ENCODE measurements at places on chromosomes 2 and 18.
A peak's percentile ranks its signal among the peaks of the same experiment; 100 is the strongest.

- peak; percentile 15 for DNase-seq
Observed at GRCh38 chr2:50126845-50127244, 905.1 kb downstream of the NRXN1 start.

GRCh38 chr2:165911231-165911630 is 42.3 kb downstream of the TTC21B start:
- no peak for DNase-seq

- DNase-seq: no peak
Observed at GRCh38 chr2:191854382-191855372, 7.8 kb upstream of the CAVIN2 start.

- DNase-seq: no peak
Observed at GRCh38 chr18:63128237-63128974, 191.2 kb downstream of the BCL2 start.

DNA sequence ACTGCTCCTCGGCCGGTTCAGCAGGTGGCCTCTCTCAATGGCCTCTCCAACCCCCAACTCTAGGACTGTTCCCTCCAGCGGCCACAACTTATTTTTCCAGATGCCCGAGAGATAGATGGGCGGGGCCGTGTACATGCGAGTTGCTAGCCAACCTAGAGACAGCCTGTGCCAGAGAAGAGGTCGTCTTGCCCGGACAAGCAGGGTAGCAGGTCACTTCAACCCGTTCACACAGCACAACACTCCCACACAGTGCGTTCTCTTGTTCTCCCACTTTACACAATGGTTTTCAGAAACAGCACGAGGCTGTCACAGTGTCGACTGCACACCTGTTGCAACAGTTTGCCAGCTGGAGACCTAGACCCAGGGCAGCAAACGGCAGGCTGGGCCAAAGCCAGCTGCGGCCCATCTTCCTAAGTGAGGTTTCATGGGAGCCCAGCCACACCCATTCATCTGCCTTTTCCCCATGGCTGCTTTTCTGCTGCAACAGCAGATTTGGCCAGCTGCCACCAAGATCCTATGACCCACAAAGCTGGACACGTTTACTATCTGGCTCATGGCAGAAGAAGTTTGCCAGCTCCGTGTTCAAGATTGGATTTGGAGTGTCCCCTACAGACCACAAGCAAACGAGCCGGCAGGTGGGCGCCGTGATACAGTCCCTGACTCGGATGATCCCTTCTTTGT is 7.3 kb upstream of the PRLH start:
- DNase-seq: peak; percentile 59

- DNase-seq: no peak
Observed at GRCh38 chr2:235048549-235048948, 96.7 kb downstream of the SH3BP4 start.

- no peak for DNase-seq
Observed at GRCh38 chr2:178157574-178157973, 36.7 kb upstream of the OSBPL6 start.

DNA sequence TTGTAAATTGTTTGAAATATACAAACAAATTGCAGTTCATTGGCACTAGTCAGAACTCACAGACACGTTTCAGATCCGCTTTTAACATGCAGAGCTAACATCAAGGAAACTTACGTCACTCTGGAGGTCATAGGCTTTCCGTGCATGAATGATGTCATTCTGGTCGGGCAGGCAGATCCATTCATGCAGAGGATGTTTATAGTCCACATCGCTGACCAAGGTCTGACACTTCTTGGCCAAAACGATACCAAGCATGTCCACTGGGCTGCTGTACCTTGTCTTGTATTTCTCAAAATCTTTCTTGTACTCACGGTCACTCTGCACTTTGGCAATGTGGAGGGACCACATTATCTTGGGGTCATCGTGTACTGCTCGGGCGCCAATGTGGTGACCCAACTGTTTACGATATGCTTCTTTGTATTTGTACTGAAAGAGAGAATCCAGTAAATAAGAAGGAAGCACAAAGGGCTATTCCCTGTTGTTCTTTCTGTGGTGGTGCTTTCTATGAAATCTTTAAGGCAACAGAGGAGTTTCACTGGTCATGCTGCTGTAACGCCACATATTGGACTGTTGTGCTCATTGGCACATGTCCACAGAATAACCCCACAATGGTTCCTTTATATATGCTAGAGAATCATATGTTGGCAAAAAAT is 114.8 kb downstream of the NEB start:
- no peak for DNase-seq

GRCh38 chr18:23635283-23636070 is 27.2 kb downstream of the ANKRD29 start:
- DNase-seq: no peak

GRCh38 chr2:237171881-237172280 is 86.2 kb downstream of the COPS8 start:
- no peak for DNase-seq

- DNase-seq: no peak
Observed at GRCh38 chr18:61890344-61890743, 2.5 kb downstream of the RNF152 start.

DNA sequence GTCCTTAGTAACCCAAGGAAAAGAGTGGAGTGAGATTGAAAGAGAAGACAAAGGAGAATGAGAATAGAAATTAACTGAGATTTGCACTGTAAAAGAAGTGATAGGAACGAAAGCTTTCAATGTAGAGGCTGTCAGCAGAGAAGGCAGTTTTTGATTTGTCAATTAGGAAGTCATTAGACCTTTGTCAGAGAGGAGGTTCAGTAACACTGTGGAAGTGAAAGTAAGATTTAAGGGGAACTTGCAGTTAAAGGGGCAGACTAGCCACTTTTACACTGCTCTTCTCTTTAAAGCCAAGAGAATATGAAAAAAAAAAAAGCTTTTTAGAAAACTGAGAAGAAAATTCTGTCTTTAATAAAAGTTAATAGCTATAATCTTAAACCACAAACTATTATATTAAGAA is 11.5 kb upstream of the KYNU start:
- DNase-seq: no peak

GRCh38 chr18:55268151-55268601 is 308.9 kb upstream of the CCDC68 start:
- DNase-seq: no peak

- DNase-seq: no peak
Observed at GRCh38 chr2:199707593-199708185, 143.3 kb downstream of the FTCDNL1 start.
